ENCODE measurements at places on chromosomes 3 and 15.

- DNase-seq: no peak
Measured at GRCh38 chr3:36832406-36832805, 68.1 kb upstream of the DCLK3 start.

DNA sequence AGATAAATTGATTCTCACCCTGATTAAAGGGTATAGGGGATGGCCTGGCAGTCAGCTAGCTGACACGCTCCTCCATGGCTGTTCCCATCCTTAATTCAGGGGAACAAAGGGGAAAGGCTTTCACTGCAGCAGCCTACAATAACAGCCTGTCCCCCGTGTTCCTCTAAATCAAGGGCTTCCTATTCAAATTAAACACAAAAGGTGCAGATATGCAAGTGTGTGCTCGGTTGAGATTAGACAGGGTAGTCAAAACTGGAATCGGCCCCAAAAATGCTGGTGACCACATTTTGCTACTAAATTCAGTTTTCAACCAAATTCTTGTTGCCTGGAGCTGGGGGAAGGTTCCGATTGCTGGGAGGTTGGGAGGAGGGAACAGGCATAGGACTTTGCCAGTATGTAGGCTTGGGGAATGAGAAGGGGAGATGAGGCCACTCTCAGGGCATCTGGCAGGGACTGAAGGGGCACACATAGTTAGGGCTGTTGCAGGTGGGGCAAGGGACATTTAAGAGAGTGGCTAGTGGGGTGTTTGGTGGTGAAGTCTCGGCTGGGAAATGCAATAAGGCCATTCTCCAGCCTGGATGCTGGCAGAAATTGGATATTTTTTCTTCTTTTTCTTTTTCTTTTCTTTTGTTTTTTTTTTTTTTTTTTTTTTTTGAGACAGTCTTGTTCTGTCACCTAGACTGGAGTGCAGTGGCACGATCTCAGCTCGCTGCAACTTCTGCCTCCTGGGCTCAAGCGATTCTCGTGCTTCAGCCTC, 32.9 kb upstream of the CTSH start:
- no peak for DNase-seq

DNA sequence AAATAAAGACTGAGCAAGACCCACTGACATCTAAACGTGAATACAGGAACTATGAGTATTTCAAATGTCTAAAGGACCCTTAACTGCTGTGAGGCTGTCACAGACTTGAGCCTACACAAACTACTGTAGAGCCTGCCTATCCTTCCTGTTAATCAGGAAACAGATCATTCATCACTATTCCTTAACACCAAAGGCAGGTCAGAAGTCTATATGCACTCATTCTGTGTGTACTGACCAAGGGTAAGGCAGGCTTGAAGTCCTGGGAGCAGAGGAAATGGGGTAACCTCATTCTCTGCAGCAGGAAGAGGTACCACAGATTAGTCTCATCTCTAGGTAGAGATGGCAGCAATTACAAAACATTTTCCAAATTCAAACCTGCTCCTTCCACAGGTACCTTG, 30.7 kb downstream of the NPTN start:
- no peak for DNase-seq

- DNase-seq: no peak
Measured at GRCh38 chr3:99980606-99981005, 133.7 kb downstream of the FILIP1L start.

- no peak for DNase-seq
Measured at GRCh38 chr3:115100806-115101205, 46.3 kb downstream of the ZBTB20 start.

- DNase-seq: no peak
Measured at GRCh38 chr3:114393367-114394072, 99.7 kb downstream of the TIGIT start.

- no peak for DNase-seq
Measured at GRCh38 chr3:64445109-64445943, 220.1 kb upstream of the PRICKLE2 start.

DNA sequence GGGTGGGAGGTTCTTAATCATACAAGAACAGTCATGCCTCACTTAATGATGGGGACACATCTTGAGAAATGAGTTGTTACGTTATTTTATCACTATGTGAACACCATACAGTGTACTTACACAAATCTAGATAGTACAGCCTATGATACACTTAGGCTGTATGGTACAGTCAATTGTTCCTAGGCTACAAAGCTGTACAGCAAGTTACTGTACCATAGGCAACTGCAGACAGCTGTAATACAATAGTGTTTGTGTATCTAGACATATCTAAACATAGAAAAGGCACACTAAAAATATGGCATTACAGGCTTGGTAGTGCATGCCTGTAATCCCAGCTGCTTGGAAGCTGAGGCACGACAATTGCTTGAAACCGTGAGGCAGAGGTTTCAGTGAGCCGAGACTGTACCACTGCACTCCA, 55.7 kb upstream of the PLXND1 start:
- DNase-seq: no peak

DNA sequence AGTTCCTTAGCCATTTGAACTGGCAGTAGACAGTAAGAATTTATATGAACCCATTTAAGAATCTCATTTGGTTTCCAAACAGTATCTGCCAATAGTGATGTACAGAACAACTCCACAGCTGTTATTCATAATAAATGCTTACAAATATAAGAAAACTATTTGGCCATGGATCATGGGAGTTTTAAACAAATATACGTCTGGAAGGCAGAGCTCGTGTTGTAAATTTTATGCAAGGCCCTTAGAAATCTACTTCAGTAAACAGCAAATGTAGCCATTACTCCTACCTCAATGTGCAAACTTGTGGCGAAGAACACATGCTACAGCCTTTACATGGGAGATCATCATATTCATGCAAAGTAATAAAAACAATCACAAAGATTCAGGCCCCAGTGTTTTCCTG, 65.3 kb upstream of the NANOGP8 start:
- DNase-seq: no peak

DNA sequence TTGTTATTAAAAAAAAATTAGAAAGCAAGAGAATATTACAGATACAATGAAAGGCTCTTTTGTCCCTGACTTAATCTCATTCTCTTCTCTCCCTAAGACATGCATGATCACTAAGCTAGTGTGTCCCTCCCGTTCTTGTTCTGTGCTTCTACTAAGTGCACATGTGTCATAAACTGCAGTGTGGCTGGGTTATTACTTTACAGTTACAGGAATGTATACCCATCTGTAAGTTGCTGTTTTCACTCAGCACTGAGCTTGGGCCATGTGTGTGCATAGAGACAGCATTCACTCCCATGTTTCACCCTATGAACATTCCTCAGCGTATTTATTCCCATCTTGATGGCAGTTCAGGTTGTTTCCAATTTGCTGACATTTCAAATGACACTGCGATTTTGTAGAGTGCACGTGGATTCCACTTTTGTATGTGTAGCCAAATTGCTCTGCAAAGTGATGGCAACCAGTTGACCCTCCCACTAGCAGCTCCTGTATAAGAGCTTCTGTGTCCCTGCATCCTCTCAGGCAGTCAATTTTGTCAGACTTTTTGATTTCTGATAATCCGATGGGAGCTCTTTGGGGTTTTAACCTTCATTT, 145.8 kb upstream of the UBE2E1 start:
- no peak for DNase-seq

GRCh38 chr3:155418407-155418806, 124.9 kb upstream of the STRIT1 start:
- DNase-seq: no peak

DNA sequence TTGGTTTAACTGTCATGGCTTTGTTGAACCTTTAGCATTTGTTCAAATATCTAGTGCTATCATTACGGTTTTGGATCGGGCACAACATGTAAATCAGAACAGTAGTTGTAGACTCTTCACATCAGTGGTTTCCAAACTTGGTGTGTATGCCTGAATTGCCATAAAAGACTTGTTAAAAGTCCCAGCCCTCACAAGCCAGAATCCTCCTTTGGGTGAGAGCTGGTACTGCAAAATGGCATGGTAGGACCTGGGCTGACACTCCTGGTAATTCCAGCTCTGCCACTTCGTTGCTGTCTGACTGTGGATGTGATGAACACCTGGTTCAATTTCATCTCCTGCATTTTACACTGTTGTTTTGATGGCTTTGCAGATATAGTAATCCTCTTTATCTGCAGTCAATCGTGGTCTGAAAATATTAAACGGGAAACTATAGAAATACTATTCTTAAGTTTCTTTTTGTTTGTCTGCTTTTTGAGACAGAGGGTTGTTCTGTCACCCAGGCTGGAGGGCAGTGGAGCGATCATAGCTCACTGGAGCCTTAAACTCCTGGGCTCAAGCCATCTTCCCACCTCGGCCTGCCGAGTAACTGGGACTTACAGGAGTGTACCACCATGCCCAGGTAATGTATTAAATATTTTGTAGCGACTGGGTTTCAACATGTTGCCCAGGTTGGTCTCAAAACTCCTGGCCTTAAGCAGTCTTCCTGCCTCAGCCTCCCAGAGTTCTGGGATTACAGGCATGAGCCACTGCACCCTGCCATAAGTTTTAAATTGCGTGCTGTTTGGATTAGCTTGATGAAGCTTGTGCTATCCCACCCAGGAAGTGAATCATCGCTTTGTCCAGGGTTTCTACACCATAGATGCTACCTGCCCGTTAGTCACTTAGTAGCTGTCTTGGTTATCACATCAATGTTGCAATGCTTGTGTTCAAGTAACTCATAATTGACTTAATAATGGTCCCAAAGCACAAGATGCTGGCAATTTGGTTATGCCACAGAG, 61.6 kb downstream of the RAB7A start:
- DNase-seq: no peak

DNA sequence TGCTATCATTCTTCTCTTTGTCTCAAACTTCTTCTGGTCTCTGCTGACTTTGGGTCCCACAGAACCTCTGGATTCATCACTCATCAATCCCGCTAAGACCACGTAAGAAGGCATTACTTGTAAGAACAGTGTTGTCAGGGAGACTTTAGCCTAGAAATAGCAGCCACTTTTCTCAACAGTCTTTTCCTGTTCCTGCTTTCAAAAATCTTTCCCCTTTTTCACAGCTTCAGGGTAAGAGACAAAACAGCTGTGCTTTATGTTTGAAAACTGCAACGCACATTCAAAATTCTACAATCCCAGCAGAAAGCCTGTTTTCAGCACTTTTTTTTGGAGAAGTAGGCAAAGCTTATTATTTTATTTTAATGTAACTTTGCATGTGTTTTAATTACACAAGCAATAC, 42.0 kb upstream of the FAM98B start:
- DNase-seq: no peak

DNA sequence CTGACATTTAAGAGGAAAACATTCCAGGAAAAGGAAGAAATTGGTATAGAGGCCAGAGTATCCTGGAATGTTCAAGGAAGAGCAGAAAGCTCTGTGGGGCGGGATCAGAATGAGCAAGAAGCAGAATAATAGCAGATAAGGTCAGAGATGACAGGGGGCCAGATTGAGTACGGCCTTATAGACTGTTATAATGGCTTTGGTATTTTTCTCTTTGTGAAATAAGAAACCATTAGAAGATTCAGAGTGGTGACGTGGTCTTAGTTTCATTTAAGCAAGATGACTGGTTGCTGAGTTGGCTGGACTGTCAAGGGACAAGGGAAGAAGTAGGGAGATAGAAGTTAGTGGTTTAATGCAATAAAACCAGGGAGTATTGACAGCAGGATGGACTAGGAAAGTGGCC, 218.3 kb upstream of the SOX2 start:
- DNase-seq: no peak

- no peak for DNase-seq
Measured at GRCh38 chr3:190825386-190826016, 37.0 kb downstream of the GMNC start.

GRCh38 chr3:40179016-40179415, 130.5 kb upstream of the EIF1B start:
- peak; percentile 18 for DNase-seq

GRCh38 chr3:20696388-20697150, 510.6 kb upstream of the SGO1 start:
- no peak for DNase-seq

DNA sequence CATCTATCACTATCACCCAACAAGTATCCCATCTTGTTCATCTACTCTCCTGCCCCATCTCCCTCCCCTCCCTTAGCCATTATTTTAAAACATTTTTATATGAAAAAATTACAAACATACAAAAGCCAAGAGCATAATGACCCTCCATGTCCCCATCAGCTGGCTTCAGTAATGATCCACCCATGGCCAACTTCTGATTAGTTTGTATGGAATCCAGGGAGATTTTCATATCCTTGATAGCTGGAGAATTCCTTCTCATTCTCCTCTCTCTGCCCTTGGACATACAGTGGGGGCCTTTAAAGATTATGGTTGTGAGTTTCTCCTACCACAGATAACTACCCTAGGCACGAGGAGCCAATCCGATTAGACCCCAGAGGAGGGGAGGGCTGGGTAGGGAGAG, 40.2 kb downstream of the IRAK2 start:
- no peak for DNase-seq

DNA sequence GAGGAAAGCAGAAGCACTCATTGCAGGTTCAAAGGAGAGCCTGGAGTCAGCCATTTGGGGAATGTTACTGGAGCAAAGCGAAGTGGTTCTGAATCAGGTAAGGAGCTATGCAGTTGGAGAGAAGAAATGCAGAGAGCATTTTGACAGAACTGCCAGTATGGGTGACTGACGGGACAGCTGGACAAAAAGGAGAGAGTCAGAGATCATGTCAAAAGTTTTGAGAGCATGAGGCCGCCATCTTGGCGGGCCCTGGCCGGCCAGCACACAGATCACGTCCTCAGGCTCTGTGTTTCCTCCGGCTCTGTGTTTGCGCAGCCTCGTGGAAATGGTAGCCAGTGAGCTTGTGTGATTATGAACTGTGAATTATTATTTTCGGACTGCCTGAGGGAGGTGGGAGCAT, 29.8 kb upstream of the UBE3A start:
- DNase-seq: no peak

DNA sequence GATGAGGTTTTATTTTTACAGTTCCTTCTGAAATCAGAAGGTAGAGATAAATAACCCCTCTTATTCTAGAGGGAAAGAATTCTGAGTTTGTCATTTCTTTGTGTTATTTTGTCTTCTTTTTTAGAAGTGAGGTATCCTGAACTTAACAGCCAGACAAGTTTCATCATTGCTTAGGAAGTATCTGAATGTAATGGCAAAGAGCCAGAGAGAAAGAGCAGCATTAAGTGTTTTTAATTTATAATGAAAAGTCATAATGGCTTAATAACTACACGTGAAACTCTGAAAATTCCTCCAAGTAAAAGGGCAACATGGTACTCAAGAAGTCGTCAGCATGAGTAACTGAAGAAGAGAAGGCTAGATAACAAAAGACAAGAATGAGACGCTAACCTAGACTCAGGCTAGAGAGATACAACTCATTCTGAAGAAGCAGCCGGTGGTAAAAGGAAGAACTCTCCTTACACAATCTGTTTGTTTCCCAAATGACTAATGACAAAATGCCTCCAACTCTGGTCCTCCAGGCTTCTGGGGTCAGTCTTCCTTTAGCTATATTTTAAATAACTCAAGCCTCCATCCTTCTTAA, 116.2 kb upstream of the NECTIN3 start:
- DNase-seq: no peak

GRCh38 chr3:9013782-9014563, 50.7 kb upstream of the RAD18 start:
- no peak for DNase-seq
